T follicular helper cell (primary cell): ENCODE measurements at places on chromosomes 13 and 19.

DNA sequence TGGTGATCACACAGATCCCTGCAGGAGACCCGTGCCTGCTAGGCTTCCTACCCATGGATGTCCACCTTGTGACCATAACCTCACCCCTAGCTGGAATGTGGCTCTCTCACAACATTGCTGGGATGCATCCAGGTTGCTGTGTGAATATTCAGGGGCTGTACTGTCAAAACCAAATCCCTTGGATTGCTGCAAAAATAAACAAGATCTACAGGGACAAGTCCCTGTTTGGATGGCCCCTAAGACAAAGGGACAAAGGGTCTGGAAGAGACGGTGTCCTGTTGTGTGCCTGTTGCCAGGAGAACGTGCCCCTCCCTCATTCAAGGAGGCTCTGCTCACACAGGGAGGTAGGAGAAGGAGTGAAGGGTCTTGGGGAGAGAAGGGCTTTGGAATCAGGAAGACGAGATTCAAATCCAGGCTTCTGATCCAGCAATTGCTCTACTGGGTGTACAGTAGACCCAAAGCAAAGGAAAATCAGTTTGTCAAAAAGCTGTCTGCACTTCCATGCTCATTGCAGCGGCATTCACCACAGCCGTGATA is 89.2 kb upstream of the WASF3 start:
- no peak for DNase-seq

GRCh38 chr19:47998800-47999199 is 4.4 kb downstream of the ELSPBP1 start:
- DNase-seq, result no peak

GRCh38 chr13:107202371-107203023 is 634.6 kb upstream of the ARGLU1 start:
- DNase-seq, result no peak

DNA sequence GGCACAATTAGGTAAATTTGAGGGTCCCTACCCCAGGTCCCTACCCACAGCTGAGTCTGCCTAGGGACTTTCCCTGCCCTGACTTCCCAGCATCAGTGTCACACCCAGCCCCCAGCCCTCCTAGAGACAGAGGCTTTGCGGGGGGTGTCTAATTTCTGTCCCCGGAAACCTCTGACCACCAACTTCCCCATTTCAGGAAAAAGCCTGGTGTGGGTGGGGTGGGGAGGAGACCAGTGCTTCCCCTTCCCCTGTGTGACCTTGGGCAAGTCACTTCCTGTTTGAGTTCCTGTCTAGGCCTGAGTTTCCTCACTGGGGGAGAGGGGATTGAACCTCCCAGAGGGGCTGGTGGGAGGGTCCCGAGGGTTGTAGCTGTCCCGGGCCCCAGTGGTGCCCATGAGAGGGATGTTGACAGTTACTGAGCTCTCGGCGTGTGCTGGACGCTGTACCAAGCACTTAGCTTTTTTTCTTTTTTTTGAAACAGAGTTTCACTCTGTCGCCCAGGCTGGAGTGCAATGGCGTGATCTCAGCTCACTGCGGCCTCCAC is 7.9 kb downstream of the VASP start:
- no peak for DNase-seq

DNA sequence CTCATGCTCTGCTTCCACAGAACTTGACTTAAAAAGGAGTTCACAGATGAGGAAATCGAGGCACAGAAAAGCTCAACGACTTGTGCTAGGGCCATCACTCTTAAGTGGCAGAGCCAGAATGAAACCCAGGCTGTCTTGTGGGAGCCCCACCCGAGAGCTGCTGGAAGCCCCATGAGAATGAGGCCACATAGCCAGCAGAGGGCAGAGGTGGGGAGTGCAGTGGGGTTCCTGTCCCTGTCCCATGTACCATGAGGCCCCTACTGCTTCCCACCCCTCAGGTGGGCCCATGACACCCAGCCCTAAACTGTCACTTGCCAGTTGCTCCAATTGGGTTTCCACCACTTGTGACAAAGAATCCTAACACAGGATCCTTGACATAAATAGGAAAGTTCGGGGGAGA is 175.9 kb downstream of the IRS2 start:
- peak; percentile 19 for DNase-seq

DNA sequence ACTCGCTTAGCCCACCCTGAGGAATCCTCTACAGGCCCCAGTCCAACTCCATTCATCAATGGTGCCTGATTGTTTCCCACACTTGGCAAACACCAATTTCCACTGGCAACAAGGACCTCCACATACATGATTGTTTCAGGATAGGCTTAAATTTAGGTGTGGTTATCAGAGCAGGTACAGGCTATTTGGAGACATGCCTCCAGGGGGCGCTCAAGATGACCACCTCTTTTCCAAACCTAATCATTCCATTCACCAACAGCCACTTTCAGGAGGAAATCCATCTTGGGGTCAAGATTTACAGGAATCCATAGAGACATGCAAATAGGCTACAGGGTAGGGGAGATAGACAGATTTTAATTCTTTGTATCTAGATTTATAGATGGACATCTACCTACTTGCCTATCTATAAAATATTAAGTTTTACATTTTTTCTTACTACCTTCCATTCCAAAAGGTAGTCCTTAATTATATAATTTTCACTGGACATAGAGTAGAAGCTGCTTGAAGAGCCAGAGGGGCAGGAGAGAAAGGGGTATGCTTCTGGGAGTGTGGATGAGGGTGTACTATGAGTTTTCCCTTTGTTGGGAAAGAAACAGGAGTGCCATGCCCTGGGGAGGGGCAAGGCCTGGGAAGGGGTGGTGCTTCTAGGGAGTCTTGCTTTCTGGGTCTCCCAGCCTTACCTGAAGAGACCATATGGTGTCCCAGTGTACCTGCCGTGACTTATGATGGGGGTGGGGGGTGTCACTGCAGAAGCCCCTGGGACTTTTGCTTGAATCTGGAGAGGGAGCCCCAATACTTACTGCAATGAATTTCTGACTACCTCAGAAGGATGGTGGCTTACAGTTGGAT is 14.1 kb upstream of the PCDH8 start:
- no peak for DNase-seq

GRCh38 chr19:42335374-42335936 is 10.0 kb downstream of the MEGF8 start:
- DNase-seq, result no peak

DNA sequence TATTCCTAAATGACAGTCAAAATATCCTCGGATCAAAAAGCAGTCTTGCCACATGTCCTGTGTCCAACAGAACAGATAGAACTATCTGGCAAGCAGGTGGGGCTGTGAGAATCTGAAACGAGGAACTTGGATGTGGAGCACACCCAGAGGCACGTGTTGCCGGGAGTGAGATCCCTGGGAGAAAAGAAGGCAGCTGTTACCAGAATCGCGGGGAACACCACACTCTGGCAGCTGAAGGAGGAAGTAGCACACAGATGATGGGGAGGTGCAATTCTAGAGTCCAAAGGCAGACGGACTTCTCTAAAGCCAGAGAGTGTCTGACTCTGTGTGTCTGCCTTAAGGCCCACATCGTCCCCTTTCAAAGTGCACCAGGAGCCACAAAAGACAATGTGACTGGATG is 22.3 kb downstream of the SLC7A1 start:
- DNase-seq, result no peak

DNA sequence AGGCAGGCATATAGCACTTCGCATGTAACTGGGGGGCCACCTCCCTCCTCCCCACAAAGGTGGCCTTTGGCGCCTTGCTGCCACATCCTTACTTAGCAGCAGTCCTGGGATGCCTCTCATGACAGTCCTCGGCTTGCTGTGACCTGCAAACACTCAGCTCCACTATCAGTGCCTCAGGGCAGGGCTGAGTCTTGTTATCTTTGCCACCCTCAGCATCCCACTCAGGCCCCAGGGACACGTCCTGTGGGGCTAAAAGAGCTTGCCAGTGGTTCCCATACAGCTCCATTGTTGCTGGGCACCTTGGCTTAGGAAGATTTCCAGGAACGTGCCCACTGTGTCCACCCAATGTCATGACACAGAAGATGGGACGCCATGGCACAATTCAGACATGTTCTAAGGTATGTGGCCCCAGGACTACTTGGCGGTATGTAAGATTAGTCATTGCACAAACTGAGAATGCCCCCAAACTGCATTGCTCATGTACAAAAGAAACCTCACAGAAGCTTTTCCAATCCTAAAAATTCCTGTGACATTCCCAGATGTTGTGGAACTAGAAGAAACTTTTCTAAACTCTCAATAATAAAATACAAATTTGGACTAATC is 16.3 kb downstream of the DOCK9 start:
- no peak for DNase-seq
